ENCODE measurements at places on chromosomes 16 and 17.

DNA sequence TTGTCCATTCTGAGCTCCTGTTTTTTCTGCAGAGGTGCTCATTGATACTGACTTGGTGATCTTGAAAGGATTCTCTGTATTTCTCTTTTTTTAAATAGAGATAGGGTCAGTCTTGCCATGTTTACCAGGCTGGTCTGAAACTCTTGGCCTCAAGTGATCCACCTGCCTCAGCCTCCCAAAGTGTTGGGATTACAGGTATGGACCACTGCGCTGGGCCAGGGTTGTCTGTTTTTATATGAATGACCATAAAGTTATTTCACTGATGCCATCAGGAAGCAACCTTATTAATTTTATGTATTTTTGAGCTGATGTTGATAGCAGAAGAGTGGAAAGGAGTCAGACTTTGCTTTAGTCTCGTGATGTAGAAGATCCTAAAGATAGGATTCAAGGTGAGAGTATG lies 35.7 kb upstream of the METTL9 start:
- no peak for DNase-seq

DNA sequence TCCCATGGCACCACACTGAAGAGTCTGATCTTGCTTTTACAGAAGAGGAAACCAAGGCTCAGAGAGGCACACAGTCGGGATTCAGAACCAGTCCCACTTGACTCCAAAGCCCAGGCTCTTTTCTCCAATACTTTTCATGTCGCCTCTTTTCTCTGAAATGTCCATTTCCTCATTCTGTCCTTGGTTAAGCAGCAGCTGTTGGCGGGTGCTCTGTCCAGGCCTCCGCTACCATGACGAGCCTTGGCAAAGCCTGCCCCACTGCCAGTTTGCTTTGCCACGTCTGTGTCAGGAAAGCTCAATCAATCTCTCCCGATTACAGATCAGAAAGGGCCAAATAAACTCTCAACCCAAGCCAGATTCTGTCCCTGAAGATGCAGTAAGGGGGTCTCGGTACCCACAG lies 9.1 kb upstream of the CEP295NL start:
- DNase-seq, result no peak

- DNase-seq, result no peak
Observed at GRCh38 chr17:47694581-47695428, 844 bp downstream of the TBKBP1 start.

DNA sequence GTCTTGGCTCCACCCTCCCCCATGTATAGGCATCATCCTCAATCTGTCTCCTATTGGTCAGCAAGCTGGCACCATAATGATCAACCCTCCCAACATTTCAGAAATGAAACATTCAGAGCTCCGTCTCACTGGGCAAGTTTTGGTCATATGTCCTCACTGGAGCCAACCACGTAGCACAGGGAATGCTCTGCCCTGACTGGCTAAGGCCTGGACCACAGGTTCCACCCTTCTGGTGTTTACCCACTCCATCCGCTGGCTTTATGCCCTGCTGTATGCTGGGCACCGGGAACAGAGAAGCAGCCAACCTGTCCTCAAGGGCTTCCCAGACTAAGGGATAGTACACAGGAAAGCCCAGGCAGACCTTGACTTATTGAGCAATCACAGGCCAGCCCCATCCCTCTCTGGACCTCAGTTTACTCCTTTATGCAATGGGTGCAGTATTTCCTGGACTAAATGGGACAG lies 20.5 kb downstream of the MYO15A start:
- DNase-seq, result no peak

- DNase-seq, result no peak
Observed at GRCh38 chr17:69669441-69670178, 255.1 kb downstream of the MAP2K6 start.

GRCh38 chr17:17305281-17305801 lies 2.2 kb downstream of the NT5M start:
- no peak for DNase-seq

GRCh38 chr16:87818533-87819161 lies 50.7 kb downstream of the SLC7A5 start:
- DNase-seq, result no peak

- no peak for DNase-seq
Observed at GRCh38 chr17:4310354-4311060, 46.7 kb upstream of the ANKFY1 start.

DNA sequence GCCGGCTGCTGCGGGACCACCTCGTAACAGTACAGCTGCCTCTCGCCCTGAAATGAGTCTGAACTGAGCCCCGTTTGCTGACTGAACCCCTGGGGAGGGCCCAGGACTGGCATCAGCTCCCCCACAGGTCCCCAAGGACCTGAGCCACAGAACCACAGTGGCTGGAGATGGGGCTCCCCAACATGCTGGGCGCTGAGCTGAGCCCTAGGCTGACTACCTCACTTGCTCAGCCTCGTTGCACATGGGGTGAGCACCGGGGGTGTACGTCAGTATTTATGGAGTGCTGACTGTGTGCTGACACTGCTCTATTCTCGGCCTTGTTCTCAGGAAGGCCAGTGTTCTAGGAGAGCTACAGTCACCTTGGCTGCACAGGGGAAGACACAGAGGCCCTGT lies 6.6 kb upstream of the VASN start:
- DNase-seq, result no peak

GRCh38 chr17:38587203-38587602 lies 18.5 kb downstream of the SRCIN1 start:
- DNase-seq, result no peak

GRCh38 chr17:72726936-72727335 lies 365.6 kb downstream of the SLC39A11 start:
- DNase-seq, result no peak

DNA sequence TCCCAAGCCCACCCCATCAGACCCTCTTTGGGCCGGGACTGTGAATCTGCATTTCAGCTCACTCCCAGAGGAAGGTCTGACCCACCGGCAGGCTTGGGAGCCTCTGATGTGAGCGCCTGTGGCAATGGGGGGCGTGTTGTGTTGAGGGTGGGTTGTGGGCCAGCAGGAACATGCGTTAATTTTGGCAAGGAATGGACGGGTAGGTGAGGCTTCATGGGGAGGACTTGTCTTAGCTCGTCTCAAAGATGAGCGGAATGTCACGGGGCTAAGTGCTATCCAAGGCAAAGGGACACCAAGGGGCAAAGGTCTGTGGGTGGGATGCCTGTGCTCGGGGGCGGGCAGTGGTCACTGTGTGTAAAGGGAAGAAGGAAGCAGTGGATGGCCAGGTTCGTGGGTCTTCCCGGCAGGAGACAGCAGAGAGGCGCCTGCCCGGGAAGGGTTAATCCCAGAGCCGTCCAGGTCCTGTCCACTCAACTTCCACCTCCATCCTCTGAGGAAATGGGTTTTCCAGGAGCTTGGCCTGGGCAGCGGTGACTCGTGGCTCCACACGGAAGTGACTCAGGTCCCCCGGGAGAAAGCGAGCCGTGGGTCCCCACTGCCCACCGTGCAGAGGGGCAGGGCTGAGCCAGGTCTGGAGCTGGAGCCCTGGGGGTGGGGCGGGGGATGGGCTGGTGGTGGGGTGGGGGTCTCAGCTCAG lies 17.4 kb downstream of the ADGRG1 start:
- DNase-seq, result no peak

GRCh38 chr16:48949636-48950035 lies 332.0 kb downstream of the CBLN1 start:
- no peak for DNase-seq

- DNase-seq, result peak; percentile 78
Observed at GRCh38 chr16:28935924-28936783, 4.4 kb downstream of the CD19 start.

DNA sequence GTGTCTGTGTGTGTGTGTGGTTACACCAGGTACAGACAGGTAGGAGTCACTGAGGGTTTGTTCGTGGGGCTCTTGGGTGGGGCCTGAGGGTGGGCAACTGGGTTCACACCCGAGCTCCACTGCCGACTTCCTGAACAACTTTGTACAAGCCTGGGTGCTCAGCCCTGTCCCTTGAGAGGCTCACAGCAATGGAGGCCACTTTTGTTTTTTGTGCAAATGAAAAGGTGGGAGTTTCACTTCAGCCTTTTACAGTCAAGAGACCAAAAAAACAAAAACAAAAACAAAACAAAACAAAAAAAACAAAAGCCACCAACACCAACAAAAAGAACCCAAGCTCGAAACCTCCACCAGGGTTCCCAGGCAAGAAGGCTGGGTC lies 2.4 kb downstream of the RHBDF2 start:
- no peak for DNase-seq

- DNase-seq, result no peak
Observed at GRCh38 chr16:2472488-2472864, 1.4 kb downstream of the NTN3 start.

GRCh38 chr16:87108941-87109340 lies 208.3 kb downstream of the C16orf95 start:
- no peak for DNase-seq

- no peak for DNase-seq
Observed at GRCh38 chr17:42227849-42228700, 33.8 kb upstream of the GHDC start.

DNA sequence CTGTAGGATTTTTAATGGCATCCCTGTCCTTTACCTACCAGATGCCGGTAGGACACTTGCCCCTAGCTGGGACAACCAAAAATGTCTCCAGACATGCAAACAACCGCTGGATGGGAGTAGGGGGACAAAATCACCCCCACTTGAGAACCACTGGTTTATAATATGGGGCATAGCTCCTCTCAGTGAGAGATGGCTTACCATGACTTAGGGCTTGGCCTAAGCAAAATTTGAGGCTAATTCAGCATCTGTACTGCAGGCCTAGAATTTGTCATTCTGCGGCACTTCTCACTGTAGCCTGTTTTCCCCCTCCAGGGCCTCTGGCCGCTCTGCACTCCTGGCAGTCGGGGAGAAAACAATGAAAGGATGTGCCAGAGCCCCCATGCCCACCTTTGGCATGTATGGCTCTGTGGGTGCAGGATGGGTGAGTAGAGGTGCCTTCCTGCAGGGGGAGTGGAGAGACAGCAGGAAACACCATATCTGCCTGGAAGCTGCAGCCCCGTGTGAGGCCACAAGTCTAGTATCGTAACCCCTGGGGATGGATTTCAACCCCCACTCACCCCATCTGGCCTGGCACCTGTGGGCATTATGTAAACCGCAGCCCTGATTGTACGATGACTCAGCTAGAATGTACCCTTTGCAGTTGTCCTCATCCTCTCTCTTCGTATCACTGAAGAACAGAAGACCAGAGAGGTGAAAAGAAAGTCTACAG lies 268.1 kb downstream of the SOX9 start:
- no peak for DNase-seq

DNA sequence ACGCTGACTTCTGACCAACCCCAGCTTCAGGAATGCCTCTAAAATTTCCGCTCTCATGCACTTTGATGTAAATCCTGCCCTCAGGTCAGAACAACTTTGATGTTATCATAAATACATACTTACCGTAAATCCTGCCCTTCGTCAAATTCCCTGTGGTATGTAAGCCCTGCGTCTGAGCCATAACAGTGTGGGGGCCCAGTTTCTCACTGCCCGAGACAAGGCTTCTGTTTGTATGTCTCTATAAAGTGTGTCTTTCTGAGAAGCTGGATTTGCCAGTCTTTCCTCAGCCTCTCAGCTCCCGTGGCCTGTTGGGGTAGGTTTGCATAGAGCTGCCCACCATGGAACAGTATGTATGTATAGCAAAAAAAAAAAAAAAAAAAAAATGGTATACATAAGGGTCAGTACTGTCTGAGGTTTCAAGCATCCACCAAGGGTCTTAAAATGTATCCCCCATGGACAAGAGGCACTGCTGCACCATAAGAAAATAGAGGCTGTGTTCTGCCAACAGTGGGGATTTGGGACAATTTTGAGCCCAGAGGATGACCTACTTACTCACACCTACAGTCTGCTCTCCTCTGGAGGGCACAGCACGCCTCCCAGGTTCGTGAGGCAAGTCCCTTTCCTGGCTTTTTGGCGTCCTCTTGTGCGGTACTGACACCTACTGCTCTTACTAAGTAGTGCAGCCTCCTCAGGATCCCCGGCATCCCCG lies 17.5 kb downstream of the PRMT7 start:
- DNase-seq, result peak; percentile 66

DNA sequence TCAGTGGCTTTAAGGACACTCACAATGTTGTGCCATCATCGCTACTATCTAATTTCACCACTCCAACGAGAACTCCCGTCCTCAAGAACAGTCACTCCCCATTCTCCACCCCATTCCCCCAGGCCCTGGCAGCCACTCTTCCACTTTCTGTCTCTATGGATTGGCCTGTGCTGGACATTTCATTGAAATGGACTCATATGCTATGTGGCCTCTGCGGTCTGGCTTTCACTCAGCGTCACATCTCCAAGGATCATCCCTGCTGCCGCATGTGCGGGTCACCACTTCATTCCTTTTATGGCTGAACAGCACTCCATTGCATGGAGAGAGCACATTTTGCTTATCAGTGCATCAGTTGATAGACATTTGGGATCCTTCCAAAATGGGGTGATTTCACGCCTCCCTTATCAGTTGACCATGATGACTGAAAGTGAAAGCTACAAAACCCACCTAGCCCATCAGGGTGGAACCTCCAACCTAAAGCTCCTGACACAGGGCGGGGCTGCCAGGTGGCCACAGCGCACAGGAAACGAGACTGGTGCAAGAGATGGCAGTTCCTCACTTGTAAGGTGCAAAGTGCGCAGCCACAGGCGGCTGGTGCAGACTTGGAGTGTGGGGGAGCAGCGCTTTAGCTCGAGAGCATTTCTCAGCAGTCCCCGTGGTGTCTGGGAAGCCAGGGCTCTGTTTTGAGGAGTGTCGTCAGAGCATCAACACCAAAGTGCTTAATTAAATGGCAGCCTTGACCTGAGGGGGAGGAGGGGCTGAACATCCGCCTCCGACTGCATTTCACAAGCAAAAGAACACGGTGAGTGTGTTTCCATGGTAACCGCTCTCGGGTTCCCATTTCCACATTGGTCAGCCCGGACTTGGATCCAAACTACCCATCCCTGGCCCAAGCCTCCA lies 23.8 kb downstream of the COTL1 start:
- DNase-seq, result no peak

DNA sequence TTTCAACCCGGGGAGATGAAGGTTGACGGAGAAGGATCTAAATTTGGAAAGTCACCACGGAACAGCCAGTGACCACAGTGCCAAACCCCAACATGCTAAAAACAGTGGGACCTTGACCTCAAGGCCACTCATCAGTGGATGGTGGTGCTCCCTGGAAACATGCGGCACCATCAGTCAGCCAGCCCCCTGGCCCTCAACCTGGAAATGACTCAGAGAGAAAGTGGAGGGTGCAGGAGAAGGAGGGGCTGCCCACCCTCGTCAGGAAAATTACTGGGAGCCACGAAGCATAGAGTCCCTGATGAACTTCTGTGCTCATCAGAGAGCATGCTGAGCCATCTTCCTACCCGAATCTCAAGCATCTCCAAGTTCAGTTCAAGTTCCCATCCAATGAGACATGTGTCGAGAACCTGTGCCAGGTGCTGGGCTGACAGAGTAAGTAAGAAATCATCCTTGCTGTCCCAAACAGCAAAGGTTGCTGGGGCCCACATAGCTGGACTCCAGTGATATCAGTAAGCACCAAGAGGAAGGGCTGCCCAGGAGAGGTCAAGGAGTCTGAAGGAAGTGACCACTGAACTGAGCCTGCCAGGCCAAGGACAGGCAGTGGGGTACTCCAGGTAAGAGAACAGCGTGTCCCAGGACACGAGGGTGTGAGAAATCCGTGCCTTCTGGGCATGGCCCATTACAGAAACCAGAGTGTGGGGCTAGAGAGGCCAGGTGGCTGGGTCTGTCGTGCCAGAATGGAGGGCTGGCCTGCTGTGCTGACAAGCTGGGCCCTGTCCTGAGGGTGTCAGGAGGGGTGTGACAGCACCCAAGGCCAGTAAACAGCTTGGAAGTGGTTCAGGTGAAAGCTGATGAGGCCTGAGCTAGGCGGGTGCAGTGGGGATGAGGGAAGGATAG lies 5.2 kb downstream of the PECAM1 start:
- DNase-seq, result peak; percentile 35

GRCh38 chr16:22425036-22425801 lies 50.8 kb upstream of the CDR2 start:
- DNase-seq, result no peak

GRCh38 chr17:62057696-62058095 lies 7.4 kb downstream of the MED13 start:
- DNase-seq, result no peak

Data from stimulated activated CD4-positive, alpha-beta T cell treated with anti-CD3 and anti-CD28 coated beads, TNF-alpha, amount 100 ng/mL, for 48 hours (primary cell).